ENCODE measurements at places on chromosomes 1 and 21. TPM values are rescaled to one million over a fixed set of nuclear protein-coding genes. Genes with fewer than 3 reads are reported as not detected.

Gene CAMK1G
- total RNA-seq = not detected

DNA sequence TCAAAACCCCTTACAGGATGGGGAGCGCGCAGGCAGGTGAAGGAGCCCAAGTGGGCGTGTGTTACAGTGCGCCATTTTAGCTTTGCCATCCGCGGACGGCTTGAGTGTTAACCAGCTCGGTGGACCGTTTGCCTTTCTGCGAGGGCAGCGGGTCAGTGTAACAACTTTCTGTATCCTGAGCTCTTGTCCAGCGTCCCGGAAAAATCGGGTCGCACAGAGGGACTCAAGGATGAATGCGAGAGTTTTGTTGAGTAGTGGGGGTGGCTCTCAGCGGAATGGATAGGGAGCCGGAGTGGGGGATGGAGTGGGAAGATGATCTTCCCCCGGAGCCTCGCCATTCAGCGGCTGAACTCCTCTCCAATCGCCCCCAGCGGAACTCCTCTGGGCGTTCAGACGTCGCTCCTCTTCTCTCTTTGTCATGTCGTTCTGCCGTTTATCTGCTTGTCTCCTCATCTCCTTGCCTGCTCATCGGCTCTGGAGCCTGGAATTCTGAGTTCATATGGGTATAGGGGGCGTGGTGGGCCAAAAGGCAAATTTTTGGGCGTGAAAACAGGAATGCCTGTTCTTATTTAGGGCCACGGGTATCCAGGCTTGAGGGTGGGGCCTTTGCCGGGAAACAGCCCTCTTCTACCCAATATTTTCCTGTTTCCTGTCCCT, 295.4 kb downstream of the CTH start:
- no peak for DNase-seq
- H3K4me3 ChIP-seq = no peak overlapping the region
- H3K36me3 ChIP-seq = no peaks in the 10 kb centered on the region
- H3K27ac ChIP-seq = peak overlapping the region; percentile 42

- no peak overlapping the region for H3K4me3 ChIP-seq
- H3K27ac ChIP-seq = no peak overlapping the region
- no peaks in the 10 kb centered on the region for H3K36me3 ChIP-seq
Observed at GRCh38 chr1:234120327-234120944, 216.0 kb downstream of the SLC35F3 start.

GRCh38 chr1:22472596-22472995, 20.9 kb downstream of the ZBTB40 start:
- H3K27me3 ChIP-seq = no peaks in the 10 kb centered on the region
- no peak overlapping the region for H3K4me3 ChIP-seq
- DNase-seq = peak; percentile 79
- peak overlapping the region; percentile 67 for H3K27ac ChIP-seq

DNA sequence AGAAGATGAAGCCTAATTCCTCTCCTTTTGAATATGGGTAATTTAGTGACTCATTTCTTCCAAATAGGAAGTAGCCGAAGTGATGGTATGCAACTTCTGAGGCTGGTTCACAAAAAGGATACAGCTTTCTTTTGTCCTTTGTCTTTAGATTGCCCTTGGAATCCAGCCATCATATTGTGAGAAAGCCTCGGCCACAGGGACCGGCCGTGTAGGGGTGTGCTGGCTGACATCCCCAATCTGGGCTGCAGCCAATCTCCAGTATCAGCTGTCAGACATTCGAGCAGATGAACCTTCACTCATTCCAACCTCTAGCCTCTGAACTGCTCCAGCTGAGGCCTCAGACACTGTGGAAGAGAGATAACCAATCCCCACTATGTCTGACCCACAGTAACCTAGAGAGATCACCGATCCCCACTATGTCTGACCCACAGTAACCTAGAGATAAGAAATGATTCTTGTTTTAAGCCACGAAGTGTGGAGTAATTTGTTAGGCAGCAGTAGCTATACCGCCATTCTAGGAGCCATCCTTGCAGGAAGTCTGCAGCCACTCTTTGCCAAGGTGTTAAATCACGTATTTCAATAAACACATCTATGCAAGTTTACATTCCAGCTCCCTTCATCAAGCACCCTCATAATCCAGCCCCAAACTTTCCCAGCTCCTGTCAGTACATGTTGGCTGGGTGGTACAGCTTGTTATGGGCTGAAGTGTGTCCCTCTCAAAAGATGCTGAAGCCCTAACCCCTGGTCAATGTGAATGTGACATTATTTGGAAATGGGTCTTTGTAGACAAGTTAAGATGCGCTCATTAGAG, 2.9 kb upstream of the DIP2A start:
- H3K4me1 ChIP-seq = peaks cover 38% of the 10 kb centered on the region
- no peak overlapping the region for H3K4me3 ChIP-seq
- no peak for DNase-seq

GRCh38 chr1:177858332-177858821, 111.5 kb downstream of the SEC16B start:
- no peak overlapping the region for H3K4me3 ChIP-seq
- H3K27ac ChIP-seq = no peak overlapping the region
- no peaks in the 10 kb centered on the region for H3K27me3 ChIP-seq
- no peak for DNase-seq
- no peaks in the 10 kb centered on the region for H3K4me1 ChIP-seq
- H3K36me3 ChIP-seq = no peaks in the 10 kb centered on the region

DNA sequence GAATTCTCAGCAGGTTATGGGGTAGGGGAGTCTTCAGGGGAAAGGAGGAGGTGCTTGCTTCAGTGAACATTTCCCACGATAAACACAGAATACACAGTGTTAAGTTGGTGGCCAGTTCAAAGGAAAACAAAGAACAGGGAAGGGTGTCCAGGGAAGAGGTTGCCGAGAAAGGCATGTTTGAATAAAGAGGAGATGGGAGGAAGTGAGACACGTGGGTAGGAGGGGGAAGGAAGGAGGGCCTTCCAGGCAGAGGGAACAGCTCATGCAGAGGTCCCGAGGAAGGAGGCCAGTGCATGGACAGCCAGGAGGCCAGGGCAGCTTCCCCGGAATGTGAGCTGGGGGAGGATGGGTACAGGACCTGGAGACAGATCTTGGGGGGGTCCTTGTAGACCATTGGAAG, 130.3 kb upstream of the TMEM51 start:
- DNase-seq = no peak
- H3K27me3 ChIP-seq = no peaks in the 10 kb centered on the region
- H3K27ac ChIP-seq = no peak overlapping the region
- H3K4me3 ChIP-seq = no peak overlapping the region
- H3K4me1 ChIP-seq = no peaks in the 10 kb centered on the region
- no peaks in the 10 kb centered on the region for H3K36me3 ChIP-seq

GRCh38 chr1:244419024-244419423, 32.7 kb downstream of the ADSS2 start:
- H3K4me1 ChIP-seq = no peaks in the 10 kb centered on the region
- no peak overlapping the region for H3K27ac ChIP-seq
- no peaks in the 10 kb centered on the region for H3K27me3 ChIP-seq
- H3K36me3 ChIP-seq = peaks cover 23% of the 10 kb centered on the region
- H3K4me3 ChIP-seq = no peak overlapping the region

- no peaks in the 10 kb centered on the region for H3K27me3 ChIP-seq
- H3K4me1 ChIP-seq = peaks cover 54% of the 10 kb centered on the region
- H3K36me3 ChIP-seq = peaks cover 17% of the 10 kb centered on the region
Observed at GRCh38 chr1:202009326-202010179, 834 bp upstream of the ELF3 start.

- H3K4me1 ChIP-seq = peaks cover 8% of the 10 kb centered on the region
- no peak overlapping the region for H3K4me3 ChIP-seq
- no peaks in the 10 kb centered on the region for H3K27me3 ChIP-seq
- H3K36me3 ChIP-seq = no peaks in the 10 kb centered on the region
- DNase-seq = no peak
Observed at GRCh38 chr1:24732186-24732885, 12.9 kb upstream of the CLIC4 start.

GRCh38 chr1:215568299-215568692, 1.2 kb downstream of the KCTD3 start:
- H3K27me3 ChIP-seq = no peaks in the 10 kb centered on the region
- peak overlapping the region; percentile 98 for H3K27ac ChIP-seq
- peak overlapping the region; percentile 83 for H3K4me3 ChIP-seq
- DNase-seq = peak; percentile 31

Gene LCE1C
- total RNA-seq = not detected

Gene EPHB2
- 7.9 TPM for total RNA-seq

DNA sequence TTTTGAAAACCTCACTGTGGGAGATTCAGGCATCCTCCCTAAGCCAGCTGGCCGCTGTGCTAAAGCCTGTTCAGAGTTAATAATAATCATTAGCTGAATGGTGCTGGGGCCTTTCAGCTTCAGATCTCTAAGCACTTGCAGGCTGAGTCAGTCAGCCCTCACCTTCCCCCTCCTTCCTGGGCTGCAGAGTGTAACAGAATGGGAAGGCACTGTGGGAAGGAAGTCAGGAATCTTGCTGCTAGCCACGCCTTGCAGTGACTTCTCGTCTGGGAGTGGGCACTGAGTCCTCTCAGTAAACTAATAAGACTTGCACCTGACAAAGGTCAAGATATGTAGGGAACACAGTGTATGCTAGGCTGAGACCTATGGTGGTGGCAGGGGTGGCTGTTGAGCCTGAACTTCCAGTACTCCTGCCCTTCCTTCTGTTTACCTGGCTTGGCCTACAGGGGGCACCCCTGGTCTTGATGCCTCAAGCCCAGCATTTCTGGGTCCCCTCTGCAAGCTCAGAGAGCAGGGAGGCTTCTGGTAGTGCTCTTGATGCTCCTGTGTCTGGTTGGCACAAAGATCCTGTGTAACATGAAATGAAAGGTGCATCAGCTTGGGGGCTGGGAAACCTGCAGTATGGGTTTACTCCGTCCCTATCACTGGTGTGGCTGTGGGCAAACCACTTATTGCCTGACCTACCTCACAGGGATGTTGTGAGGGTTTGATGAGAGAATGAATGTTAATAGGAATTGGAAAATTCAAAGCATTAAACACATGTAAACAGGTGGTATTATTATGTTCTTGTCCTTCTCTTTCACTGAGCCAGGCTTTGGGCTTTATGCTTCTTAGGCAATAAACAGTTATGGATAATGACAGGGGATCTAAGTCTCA, 6.0 kb downstream of the CYB561D1 start:
- H3K27ac ChIP-seq = no peak overlapping the region
- peak; percentile 55 for DNase-seq
- H3K4me3 ChIP-seq = no peak overlapping the region
- no peaks in the 10 kb centered on the region for H3K27me3 ChIP-seq
- H3K36me3 ChIP-seq = no peaks in the 10 kb centered on the region

- no peak overlapping the region for H3K27ac ChIP-seq
- peaks cover 51% of the 10 kb centered on the region for H3K4me1 ChIP-seq
- peak; percentile 57 for DNase-seq
Observed at GRCh38 chr1:223137455-223138085, 5.5 kb downstream of the TLR5 start.

DNA sequence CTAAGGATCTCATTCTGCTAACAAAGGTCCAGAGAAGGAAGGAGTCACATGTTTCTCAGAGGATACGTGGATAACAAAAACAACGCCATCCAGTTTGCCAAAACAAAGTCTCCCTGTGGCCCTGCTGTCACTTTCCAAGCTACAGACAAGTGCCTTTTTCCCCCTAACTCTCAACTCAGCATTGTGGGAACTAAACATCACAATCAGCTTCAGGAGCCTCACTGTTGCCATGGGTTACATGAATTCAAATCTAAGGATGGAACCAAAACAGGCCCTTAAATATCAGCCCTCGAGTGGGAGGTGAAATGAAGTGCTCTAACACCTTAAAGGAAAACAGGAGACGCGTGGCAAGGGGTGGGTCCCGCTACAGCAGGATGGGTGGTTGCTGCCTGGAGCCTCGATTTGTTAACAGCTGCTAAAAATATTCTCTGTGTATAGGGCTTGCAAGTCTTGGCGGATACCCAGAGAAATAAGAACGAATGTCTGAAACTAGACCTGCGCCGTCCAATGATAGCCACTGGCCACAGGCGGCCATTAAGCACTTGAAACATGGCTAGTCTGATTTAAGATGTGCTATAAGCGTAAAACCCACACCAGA, 66.4 kb upstream of the SOD1 start:
- H3K4me3 ChIP-seq = no peak overlapping the region
- H3K27ac ChIP-seq = no peak overlapping the region
- no peaks in the 10 kb centered on the region for H3K27me3 ChIP-seq
- no peaks in the 10 kb centered on the region for H3K4me1 ChIP-seq
- DNase-seq = no peak
- no peaks in the 10 kb centered on the region for H3K36me3 ChIP-seq

Gene C8B
- total RNA-seq = not detected

Gene CADM3
- 1.6 TPM for total RNA-seq

DNA sequence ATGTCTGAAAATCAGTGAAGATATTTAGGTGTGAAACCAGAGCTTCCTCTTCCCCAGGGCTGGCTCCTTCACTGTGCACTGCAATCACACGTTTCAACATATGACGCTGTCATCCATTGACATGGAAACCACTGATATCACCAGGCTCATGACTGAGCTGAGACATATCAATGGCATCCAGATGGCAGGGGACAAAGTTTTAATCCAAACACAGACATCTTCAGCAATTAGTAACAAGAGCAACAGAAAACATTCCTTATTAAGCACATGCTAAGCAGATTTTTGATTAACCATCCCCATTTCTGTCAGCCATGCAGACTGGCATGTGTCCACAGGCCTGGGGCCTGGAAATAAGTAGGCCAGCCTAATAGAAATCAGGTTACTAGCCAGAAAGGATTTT, 108.0 kb upstream of the ADAR start:
- peaks cover 4% of the 10 kb centered on the region for H3K4me1 ChIP-seq
- no peak overlapping the region for H3K4me3 ChIP-seq
- H3K27ac ChIP-seq = no peak overlapping the region
- H3K36me3 ChIP-seq = no peaks in the 10 kb centered on the region
- no peak for DNase-seq

Gene PRXL2B
- total RNA-seq = 5.6 TPM

DNA sequence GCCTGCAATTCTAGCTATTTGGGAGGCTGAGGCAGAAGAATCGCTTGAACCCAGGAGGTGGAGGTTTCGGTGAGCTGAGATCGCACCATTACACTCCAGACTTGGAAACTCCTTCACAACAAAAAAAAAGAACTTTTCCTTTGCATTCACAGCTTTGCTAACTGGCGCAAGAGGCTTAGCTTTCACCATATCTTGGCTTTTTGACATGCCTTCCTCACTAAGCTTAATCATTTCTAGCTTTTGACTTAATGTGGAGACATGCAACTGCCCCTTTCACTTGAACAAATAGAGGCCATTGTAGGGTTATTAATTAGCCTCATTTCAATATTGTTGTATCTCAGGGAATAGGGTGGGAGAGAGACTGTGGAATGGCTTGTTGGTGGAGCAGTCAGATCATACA, 8.7 kb downstream of the KPNA6 start:
- no peaks in the 10 kb centered on the region for H3K36me3 ChIP-seq
- peaks cover 33% of the 10 kb centered on the region for H3K4me1 ChIP-seq
- H3K27ac ChIP-seq = no peak overlapping the region
- DNase-seq = no peak
- no peak overlapping the region for H3K4me3 ChIP-seq
- no peaks in the 10 kb centered on the region for H3K27me3 ChIP-seq

Data from body of pancreas (tissue), 4 donors.